IPS DF 6.9 (cell line): ENCODE measurements at places on chromosomes 5 and 9.

DNA sequence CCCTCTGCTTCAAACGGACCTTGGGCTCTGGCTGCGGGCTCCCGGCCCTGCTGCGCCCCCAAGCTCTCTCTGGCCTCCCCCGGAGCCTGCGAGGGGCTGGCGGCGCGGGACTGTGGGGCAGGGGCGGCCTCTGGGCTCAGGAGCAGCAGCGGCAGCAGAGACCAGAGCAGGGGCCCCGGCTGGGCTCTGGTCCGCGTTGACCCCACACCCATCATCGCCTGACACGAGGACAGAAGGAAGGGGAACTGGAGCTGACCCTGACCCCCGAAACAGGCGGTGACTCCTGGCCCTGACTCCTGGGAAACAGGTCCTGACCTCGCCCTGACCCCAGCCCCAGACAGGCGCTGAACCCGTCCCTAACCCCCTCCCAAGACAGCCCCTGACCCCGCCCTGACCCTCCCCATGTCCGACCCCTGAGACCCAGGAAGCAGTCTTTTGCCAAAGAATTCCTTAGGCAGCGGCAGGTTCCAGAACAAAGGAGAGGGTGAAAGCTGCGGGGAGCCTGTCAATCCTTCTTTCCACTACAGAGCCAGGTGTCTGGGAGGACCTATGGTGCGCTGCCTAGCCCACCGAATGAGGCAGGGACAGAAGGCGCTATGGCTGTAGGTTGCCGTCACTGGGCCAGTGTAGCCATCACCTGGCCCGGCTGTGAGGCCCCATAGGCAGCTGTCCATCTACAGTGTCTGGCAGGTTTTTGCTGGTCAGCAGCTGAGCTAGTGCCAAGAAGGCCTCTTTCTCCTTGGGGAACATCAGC, 74.7 kb upstream of the SPTLC1 start:
- no peak for DNase-seq

GRCh38 chr5:135878156-135878620, 17.5 kb downstream of the IL9 start:
- no peak for DNase-seq

GRCh38 chr5:135723491-135723890, 111.0 kb upstream of the SLC25A48 start:
- no peak for DNase-seq

GRCh38 chr5:173866243-173866857, 21.8 kb upstream of the CPEB4 start:
- no peak for DNase-seq

- DNase-seq: no peak
These were observed 2.2 kb downstream of the AKNA start for GRCh38 chr9:114385397-114386181.

DNA sequence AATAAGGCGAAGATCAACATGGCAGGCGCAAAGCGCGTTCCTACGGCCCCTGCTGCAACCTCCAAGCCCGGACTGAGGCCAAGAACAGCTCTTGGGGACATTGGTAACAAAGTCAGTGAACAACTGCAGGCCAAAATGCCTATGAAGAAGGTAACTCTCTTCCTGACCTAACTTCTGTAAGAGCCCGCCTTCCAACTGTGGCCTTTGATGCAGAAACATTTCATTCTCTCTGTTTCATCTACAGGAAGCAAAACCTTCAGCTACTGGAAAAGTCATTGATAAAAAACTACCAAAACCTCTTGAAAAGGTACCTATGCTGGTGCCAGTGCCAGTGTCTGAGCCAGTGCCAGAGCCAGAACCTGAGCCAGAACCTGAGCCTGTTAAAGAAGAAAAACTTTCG, 979 bp downstream of the CCNB1 start:
- no peak for DNase-seq

GRCh38 chr9:125293134-125293533, 31.5 kb downstream of the GAPVD1 start:
- DNase-seq: no peak

- no peak for DNase-seq
These were observed 4.4 kb upstream of the TBC1D13 start for GRCh38 chr9:128782669-128783068.

DNA sequence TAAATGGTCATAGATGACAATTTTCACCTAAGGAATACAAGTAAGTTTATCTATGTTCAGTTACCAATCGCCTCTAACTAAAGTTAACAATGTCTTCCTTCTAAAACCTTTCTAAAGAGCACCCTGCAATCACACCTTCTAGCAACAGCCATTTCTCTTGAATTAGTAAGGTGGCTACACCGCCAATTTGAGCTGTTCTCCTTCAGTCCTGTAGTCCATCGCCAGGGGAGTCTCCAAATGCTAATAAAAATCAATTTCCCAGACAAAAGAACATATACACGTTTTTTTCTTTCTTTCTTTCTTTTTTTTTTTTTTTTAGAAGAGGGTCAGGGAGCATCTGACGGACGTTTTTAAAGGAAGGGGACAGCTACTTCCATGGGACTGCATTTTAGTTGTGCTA, 729 bp upstream of the RORB start:
- no peak for DNase-seq

DNA sequence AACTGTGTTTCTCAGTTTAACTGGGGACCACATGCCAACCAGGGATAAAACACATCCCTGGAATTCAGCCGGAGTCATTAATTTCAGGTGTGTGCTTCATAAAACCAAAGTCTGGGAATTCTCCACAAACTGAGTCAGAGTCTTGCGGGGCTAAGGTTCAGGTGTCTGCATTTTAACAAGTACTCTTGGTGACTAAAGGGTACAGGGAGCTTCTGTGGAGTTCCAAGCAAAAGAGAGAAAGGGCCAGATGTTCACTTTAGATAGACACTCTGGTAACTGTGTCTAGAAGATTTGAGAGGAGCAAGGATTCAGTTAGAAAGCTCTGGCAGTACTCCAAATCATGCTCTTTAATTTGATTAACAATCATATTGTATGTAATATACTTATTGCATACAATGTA, 4.0 kb downstream of the NADK2 start:
- DNase-seq: no peak

- DNase-seq: no peak
These were observed 31.1 kb upstream of the IQGAP2 start for GRCh38 chr5:76371960-76372322.

GRCh38 chr5:69271376-69271775, 36.7 kb downstream of the CDK7 start:
- DNase-seq: no peak

- no peak for DNase-seq
These were observed 171.0 kb downstream of the MSX2 start for GRCh38 chr5:174895360-174895759.

DNA sequence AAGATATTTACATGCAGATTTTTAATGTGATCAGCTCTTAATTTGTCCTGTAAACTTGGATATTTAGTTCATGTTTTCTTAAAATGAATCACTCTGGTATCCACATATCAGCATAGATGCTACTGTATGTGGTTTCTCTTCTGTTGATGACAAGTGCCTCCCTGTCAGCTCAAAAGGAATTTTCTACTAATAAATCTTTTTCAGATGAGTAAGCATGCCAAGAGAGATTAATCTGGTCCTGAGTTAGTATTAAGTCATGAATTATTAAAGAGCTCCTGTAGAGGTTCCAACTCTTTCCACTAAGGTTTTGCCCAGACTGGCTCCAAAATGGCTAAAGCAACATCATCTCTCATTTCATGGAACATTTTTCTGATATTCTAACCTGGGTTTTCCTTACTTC, 129.2 kb downstream of the GOLPH3 start:
- DNase-seq: no peak

- DNase-seq: no peak
These were observed 171.2 kb downstream of the HSPA4 start for GRCh38 chr5:133222979-133223378.

DNA sequence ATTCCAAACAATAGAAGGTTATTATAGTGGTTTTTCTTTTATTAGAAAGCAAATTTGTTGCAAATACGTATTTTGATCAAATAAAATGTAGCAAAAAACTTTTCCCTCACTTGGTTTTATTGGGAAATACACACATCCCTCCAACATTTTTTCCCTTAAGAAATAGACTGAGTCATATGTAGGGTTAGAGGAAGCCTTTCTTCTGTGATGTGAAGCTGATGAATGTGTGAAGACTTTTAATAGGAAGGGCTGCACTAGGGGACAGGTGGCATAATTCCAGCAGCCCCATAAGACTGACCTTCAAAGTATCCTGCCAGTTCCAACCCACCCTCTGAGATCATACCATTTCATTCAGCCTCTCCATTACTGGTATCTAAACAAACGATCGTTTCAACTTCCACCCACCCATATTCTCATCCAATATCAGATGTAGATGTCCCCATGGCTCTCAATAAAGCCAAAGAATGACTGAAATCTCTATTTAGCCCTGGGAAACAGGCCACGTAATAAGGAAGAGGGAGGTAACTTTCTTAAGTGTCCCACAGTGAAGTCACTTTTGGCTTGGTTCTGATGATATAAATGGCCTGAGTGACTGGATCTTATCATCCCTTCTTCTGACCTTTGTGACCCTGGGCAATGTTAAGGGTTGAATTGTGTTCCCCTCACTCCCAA, 64.7 kb upstream of the LPAR1 start:
- no peak for DNase-seq

DNA sequence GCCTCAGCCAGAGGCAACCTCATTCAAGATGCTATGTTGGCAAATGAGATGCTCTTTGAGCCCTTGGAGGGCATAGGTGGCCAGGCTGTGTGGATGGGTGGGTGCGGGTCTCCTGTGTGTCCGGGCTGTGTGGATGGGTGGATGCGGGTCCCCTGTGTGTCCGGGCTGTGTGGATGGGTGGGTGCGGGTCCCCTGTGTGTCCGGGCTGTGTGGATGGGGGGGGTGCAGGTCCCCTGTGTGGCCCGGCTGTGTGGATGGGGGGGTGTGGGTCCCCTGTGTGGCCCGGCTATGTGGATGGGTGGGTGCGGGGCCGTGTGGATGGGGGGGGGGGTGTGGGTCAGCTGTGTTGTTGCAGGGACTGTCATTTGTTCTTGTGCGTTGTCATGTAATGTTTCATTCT, 136.6 kb upstream of the COL5A1 start:
- no peak for DNase-seq

GRCh38 chr5:149423049-149423793, 44.1 kb upstream of the IL17B start:
- DNase-seq: no peak

DNA sequence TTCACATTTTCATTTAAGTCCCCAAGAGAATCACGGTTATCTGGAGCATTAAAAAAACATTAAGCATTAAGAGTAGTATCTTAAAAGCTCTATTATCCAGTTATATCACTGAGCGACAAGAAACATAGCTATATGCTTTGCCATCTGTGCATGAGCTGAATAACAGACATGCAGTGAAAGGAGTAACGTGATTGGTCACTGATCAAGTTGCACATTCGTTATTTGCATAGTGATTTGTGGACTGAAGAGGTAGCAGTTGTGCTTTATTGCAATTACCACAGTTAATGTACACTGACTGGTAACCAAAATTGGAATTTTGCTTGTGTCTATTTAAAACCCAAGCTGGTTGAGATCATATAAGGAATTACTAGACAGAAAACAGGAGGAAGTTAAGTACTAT, 107.4 kb downstream of the MCTP1 start:
- DNase-seq: no peak

- no peak for DNase-seq
These were observed 205.5 kb upstream of the SLC24A2 start for GRCh38 chr9:19994296-19994695.

DNA sequence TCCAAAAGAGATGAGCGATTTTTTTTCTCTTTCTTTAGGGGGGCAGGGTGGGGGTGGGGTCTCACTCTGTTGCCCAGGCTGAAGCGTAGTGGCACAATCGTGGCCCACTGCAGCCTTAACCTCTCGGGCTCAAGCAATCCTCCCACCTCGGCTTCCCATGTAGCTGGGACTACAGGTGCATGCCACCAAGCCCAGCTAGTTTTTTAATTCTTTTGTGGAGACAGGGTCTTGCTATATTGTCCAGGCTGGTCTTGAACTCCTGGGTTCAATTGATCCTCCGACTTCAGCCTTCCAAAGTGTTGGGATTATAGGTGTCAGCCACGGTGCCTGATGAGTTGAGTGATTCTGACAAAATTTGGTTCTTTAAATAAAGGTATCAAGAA, 127.0 kb downstream of the ARRDC3 start:
- no peak for DNase-seq

DNA sequence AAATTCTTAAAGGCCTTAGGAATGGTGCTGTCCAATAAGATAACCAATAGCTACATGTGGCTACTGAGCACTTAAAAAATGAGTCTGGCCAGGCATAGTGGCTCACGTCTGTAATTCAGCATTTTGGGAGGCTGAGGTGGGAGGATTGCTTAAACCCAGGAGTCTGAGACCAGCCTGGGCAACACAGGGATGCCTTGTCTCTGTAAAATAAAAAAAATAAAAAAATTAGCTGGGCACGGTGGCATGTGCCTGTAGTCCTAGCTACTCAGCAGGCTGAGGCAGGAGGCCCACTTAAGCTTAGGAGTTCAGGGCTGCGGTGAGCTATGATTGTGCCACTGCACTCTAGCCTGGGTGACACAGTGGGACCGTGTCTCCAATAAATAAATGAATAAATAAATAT, 1.3 kb upstream of the SLC22A5 start:
- DNase-seq: no peak

DNA sequence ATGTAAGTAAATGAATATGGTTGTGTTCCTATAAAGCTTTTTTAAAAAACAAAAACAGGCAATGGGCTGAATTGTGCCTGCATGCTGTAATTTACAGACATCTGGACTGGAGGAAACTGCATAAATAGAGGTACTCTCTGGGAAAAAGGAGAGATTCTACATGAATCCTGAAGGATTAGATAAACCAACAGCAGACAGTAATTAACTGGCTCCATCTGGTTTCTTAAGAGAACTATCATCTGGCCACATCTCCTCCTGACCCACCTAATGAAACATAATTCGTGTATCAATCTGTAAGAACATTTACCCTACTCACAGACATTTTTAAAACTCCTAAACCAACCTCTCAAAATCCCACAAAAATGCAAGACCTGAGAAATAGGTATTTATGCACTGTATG, 528.1 kb upstream of the ST8SIA4 start:
- no peak for DNase-seq

DNA sequence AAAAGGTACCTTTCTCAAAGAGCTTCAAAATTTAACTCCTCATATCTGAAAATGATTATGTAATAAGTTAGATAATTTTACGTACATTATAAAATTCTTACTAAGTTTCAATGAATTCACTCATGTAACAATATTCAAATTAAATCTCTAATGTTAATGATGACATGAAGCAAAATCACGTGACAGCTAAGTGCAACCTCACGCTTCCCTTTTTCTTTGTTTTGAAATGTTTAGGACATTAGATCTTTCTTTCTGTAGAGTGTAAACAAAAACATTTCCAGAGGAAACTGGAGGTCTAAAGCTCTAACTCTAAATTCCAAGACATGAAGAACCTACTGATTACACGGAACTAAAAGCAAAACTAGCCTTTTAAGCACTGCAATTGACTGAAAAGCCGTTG, 227.3 kb upstream of the TBCA start:
- DNase-seq: no peak

- DNase-seq: no peak
These were observed 716 bp downstream of the PROB1 start for GRCh38 chr5:139394123-139394653.

GRCh38 chr9:94692601-94693000, 33.9 kb upstream of the AOPEP start:
- no peak for DNase-seq

- DNase-seq: no peak
These were observed 60.4 kb downstream of the GHR start for GRCh38 chr5:42483472-42484154.

GRCh38 chr5:9288234-9288633, 257.6 kb downstream of the SEMA5A start:
- DNase-seq: no peak
